NCI-H69 (cell line): ENCODE measurements at places on chromosomes 6 and 20.

DNA sequence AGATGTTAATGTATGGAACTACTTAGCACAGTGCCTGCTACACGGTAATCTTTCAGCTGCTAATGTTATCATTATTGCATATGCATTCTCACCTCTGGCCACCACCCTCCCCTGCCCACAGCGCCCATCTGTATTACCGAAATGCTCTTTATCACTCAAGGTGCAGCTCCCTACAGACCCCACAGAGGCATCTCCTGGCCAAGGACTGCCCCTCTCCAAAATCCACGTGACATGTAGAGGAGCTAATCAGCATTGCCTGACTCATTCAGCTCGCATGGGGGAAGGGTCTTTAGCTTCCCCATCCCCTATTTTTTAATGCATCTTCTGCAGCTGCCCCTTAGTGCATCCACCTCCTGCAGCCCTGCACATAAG is 41.8 kb downstream of the SLC22A23 start:
- DNase-seq, result no peak

GRCh38 chr20:24574797-24575196 is 105.4 kb downstream of the SYNDIG1 start:
- DNase-seq, result no peak

DNA sequence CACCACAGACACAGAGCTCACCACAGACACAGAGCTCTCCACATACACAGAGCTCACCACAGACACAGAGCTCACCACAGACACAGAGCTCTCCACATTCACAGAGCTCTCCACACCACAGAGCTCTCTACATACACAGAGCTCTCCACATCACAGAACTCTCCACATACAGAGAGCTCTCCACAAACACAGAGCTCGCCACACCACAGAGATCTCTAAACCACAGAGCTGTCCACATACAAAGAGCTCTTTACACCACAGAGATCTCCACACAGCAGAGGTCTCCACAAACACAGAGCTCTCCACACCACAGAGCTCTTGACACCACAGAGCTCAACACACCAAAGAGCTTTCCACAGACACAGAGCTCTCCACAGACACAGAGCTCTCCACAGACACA is 55.8 kb downstream of the ERMARD start:
- DNase-seq, result no peak

DNA sequence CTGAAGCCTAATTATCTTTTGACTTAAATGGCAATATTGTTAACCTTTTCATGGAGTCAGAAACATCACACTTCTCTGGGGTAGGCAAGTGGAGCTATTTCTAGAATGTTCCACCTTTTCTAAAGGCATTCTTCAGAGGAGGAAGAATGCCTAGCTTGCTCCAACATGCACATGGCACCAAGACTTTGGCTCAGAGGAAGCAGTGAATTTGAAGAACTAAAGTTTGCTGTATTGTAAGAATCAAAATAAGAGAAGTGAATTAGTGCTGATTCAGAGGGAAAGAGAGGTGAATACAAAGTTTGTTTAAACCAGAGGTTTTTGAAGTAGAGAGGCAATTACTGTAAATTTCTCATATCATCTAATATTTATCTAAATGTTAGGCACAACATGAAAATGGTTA is 92.2 kb downstream of the SOBP start:
- no peak for DNase-seq

- peak; percentile 49 for DNase-seq
These were observed 980 bp downstream of the MBOAT1 start for GRCh38 chr6:20211037-20211940.

DNA sequence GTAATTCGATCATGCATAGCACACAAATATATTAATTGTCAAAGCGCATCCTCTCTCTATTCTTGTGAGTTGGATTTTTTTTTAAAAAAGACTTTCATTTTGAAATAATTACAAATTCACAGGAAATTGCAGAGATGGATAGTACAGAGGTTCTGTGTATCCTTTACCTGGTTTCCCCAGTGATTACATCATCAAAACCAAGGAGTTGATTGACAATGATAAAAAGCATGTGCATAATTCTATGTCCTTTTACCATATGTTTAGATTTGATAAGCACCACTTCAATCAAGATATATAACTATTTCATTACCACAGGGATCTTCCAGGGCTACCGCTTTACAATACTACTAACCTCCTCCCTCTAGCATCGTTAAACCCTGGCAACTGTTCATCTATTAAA is 40.2 kb downstream of the CCN2 start:
- no peak for DNase-seq

- DNase-seq, result no peak
These were observed 92.0 kb downstream of the TTLL2 start for GRCh38 chr6:167416676-167417430.
